ENCODE measurements at places on chromosomes 1 and 21.

DNA sequence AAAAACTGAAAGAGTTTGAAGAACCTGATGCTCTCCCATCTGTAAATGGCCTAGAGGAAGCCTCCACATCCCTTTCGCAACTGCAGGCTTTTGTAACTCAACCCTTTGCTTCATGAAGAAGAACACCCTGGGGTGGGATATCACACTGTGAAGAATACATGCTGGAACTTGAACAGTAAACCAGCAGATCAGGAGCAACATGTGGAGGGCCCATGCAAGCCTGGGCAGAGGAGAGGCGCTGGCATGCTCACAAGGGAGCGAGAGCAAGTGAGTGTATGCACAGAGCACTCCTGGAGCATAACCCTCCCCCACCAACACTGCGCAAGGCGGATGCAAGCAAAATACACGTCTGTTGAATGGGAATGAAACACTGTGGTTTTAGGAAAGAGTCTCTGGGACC lies 24.6 kb upstream of the SPAG17 start:
- no peak for DNase-seq

DNA sequence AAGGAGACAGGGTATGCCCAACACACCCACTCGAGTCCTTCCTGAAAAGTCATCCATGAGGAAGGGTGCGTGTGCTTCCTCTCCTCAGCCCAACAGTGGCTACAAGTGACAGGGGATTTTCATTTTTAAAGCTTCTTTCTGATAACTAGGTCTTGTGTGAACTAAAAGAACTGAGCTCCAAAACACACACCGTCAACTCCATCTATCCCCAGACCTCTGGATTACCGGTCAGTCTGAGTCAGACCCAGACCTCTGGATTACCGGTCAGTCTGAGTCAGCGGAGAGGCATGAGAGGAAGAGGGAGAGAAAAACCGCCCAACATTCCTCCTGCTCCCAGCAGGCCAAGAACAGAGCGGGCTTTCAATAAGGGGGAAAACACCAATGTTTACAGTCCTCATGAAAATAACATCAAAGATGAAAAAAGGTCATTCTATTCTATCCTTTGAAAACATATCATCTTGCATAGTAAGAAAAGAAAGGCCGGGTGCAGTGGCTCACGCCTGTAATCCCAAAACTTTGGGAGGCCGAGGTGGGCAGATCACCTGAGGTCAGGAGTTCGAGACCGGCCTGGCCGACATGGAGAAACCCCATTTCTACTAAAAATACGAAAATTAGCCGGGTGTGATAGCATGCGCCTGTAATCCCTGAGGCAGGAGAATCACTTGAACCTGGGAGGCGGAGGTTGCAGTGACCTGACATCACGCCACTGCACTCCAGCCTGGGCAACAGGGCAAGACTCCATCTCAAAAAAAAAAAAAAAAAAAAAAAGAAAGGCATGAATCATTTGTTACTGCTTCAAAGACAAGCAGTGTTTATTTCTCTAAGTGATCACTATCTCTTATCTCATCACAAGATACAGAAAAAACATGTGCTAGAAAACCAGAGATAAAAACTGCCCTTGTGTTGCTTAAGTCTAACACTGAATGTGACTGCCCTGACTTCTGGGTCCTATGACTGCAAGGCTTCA lies 3.4 kb downstream of the PTTG1IP start:
- no peak for DNase-seq

DNA sequence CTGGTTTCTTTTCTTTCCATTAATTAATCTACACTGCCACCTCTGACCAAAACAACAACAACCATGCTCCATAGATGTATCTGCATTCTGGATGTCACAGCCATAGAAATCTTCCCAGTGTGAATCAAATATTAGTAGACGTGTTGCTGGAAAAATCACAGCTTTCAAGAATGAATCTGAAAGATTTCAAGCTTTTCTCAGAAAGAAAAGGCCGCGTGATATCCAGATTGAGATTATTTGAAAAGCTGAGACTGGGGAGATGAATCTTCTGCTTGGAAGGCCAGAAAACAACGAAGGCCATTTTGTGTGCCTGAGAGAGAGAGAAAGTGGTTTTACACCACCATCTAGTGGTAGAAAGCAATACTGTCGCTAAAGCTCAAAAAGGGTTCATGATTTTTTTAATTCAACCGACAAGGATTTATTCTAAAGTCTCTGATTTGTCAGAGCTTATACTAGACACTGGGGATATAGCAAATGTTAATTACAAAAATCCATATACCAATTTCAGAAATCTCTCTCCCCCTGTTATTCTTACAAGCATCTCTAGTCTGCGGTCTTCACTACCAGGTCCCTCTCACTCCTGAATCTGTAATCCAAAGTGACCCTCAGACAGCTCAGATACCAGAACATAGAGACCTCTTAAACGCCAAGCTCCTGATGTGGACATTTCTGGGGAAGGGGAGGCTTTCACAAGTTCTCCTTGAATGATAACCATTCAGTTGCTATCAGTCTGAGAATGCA lies 87.5 kb upstream of the SGIP1 start:
- DNase-seq, result peak; percentile 52

GRCh38 chr1:227900571-227901051 lies 47.1 kb downstream of the WNT9A start:
- no peak for DNase-seq

DNA sequence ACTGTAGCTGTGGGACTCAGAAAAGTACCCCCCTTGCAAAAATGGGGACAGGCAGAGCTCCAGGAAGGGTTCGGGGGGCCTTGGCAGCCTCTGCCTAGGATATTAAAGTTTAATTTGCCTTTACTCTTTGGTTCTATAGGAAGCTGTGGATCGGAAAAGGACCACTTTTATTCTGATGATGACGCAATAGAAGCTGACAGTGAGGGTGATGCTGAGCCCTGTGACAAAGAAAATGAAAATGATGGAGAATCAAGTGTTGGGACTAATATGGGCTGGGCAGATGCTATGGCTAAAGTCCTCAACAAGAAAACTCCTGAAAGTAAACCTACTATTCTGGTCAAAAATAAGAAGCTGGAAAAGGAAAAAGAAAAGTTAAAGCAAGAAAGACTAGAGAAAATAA lies 17.1 kb downstream of the RRP15 start:
- DNase-seq, result no peak

All from H7 (cell line).